ENCODE measurements at places on chromosomes 5 and 9. TPM values are rescaled to one million over a fixed set of nuclear protein-coding genes. Genes with fewer than 3 reads are reported as not detected.

Gene ITGA1
- 15.8 TPM for total RNA-seq

Gene CD72
- 0.28 TPM for total RNA-seq

Gene SPATA6L
- total RNA-seq = 1.8 TPM

Gene IFNB1
- total RNA-seq = not detected

Gene GRIN1
- not detected for total RNA-seq

Gene DRD1
- total RNA-seq = 0.15 TPM

Gene FAF2
- total RNA-seq = 17.2 TPM

Gene PCDHB15
- 10.3 TPM for total RNA-seq

Gene PCDHB3
- total RNA-seq = 3.2 TPM

Gene ITK
- total RNA-seq = 0.35 TPM

Gene STPG3
- total RNA-seq = not detected

- DNase-seq = no peak
These were observed 200.4 kb downstream of the MAST4 start for GRCh38 chr5:66796305-66797292.

GRCh38 chr9:20620650-20621470, 1.4 kb downstream of the MLLT3 start:
- peak; percentile 62 for DNase-seq

- DNase-seq = no peak
These were observed 40.1 kb upstream of the SLC2A8 start for GRCh38 chr9:127356906-127357305.

GRCh38 chr9:82810915-82811314, 252.0 kb downstream of the RASEF start:
- DNase-seq = no peak

DNA sequence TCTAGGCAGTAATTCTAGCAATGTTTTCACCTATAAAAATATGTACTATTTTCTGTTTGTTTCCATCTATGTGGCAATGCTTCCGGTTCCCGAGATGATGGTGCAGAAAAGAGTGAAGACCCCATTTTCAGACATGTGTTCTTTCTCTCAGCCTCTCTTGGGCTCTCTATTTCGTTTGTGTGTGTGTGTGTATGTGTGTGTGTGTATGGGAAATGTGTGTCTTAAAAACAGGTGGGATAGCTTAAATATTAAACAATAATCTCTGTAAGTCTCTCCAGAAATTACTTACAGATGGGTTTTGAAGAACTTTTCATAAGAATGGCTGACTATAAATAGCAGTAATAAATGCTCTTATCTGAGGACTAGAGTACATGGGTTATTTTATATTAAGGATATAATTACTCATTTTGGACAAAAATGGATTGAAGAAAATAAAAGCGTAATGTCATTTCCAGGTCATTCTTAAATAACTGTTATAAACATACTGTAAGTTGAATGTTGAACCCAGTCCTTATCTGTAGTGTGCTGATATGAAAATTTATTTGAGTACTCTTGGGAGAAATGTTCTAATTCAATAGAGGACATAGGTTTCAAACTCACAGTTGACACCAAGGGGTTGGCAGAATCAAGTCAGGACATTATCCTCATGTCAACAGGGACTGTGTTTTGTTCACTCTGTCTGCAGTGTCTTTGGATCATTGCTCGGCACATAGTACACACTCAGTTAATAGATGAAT, 31.1 kb downstream of the PCSK5 start:
- no peak for DNase-seq

DNA sequence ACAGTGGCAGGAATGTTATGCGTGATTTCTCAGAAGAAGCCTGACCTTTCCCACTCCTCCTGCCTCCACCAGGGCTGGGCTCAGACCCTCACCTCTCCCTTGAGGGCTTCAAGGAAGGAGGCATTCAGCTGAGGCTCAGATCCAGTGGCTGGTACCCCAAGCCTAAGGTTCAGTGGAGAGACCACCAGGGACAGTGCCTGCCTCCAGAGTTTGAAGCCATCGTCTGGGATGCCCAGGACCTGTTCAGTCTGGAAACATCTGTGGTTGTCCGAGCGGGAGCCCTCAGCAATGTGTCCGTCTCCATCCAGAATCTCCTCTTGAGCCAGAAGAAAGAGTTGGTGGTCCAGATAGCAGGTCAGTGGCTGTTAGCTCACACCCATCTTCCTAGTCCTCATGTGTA, 9.9 kb downstream of the BTNL9 start:
- DNase-seq = no peak

- peak; percentile 51 for DNase-seq
These were observed at the start of gene C5orf63 for GRCh38 chr5:127072861-127073846. Gene C5orf63 (minus strand): TSS chr5:127073502. CDS start chr5:127058995, 14,507 bp downstream.

GRCh38 chr9:73183917-73184861, 32.5 kb downstream of the ANXA1 start:
- no peak for DNase-seq

GRCh38 chr5:39757131-39757530, 332.4 kb upstream of the DAB2 start:
- no peak for DNase-seq

DNA sequence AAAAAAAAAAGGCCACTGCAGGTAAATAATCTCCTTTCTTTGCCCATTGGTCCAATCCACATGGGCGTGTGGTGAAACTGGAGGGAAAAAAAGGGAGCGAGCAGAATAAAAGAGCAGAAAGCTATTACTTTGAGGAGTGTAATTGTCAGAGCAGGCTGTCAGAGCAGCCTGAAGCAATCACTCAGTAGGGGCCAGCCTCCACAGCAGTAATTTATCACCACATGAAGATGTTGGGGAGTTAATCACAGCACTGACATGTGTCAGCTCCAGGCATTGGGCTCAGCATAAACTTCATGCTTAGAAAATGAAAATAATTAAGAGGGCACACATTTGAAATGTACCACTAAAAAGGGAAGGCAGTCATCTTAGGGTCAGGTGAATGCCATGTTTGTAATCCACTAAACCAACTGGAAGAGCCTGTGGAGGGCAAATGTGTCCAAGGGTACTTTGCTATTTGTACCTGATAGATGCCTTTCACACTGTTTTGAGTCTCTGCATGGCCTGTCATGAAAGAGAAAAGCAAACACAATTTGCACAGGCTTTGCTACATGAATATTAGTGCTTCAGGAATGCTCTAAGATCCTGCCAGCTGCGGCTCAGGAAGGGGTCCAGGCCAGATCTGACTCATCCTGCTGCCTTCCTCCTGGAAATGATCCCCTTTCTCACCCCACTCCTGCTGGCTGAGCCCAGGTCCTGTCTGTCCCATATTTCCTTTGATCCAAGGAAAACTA, 2.9 kb upstream of the PTGER4 start:
- DNase-seq = no peak

DNA sequence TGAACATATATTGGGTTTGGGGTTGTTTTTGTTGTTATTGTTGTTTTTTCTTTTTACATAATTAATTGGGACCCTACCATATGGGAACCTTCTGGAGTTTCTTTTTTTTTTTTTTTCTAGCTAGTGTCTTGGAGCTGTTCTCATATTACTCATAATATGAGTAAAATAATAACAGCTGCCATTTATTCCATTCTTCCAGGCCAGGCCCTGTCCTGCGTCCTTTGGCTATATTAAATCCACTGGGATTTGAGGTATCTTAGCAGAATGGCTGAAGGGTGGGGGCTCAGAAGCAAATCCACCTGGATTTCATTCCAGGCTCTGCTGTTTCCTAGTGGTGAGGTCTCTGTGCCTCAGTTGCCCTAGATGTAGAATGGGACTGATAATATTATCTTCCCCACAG, 47.2 kb upstream of the RPL26L1 start:
- DNase-seq = no peak

GRCh38 chr9:128705051-128705965, 3.0 kb downstream of the PKN3 start:
- DNase-seq = no peak

- no peak for DNase-seq
These were observed 10.8 kb downstream of the PUM3 start for GRCh38 chr9:2833096-2833495.

DNA sequence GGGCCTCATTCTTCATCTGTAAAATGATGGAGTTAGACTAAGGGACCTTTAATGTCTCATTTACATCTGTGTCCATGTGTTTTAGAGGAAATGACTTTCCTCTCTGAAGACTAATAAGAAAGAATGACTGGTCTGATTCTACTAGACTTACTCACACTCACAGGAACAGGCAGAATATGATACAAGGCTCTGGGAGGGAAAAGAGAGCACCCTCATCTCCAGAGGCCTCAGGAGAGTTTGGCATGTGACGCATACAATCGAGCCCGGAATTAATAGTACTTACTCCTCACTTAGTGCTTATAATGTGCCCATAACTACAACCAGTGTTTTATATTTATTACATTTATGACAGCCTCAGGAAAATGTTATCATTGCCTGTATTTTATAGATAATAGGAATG, 608.7 kb downstream of the KCTD16 start:
- DNase-seq = no peak

- no peak for DNase-seq
These were observed 8.2 kb downstream of the SV2C start for GRCh38 chr5:76091351-76091750.

DNA sequence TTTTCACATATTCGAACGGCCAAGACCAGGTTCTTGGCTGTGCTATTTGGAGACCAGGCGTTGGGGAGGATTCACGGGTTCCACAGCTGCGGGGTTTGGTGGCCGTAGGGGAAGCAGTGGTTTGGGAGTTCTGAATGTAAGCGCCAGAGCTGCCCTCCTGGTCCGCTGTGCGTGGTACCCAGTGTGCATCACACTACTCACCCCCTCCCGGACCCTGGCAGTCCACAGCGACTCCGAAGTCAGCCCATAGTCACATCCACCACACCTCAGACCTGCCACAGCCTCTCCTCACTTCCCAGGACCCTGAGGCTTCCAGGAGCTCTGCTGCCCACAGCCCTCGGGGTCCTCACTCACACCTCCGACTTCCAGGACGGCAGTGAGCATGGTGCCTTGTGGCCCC, 26.8 kb downstream of the AMBP start:
- no peak for DNase-seq

DNA sequence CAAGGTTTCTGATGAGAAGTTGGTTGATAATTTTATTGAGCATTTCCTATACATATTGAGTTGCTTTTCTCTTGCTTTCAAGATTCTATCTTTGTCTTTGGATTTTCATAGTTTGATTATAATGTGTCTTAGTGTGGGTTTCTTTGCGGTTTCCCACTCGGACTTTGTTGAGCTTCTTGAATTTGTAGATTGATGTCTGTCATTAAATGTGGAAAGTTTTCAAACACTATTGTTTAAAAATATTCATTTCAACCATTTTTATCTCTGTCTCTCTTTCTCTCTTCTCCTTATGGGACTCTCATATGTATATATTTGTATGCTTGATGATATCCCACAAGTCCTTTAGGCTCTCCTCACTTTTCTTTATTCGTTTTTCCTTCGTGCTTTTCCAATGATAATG, 18.5 kb upstream of the PCDHA1 start:
- DNase-seq = no peak

DNA sequence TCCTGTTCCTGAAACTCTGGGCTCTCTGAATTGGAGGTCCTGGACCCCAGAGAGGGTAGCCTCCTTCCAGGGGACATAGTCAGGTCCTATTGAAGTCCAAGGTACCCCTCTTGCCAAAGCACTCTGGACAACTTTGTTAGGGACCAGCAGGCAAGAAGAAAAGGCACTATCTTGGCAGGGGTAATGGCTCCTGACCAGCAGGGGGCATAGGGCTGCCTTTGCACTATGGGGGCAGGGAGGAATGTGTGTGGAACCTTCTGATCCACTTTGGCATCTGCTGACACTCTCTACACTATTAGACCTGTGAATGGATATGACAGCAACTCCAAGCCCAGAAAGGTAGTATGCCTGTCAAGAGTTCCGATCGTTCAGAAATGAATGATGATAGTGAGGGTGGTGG, 179.0 kb upstream of the CD180 start:
- DNase-seq = no peak
